ENCODE measurements at places on chromosomes 1 and 21. TPM values are rescaled to one million over a fixed set of nuclear protein-coding genes. Genes with fewer than 3 reads are reported as not detected.

Gene NR1I3
- total RNA-seq, result not detected

Gene TMEM269
- 0.13 TPM for total RNA-seq

Gene SLC6A9
- total RNA-seq, result 11.0 TPM

Gene CREB3L4
- 8.2 TPM for total RNA-seq

Gene PLA2G2D
- not detected for total RNA-seq

Gene CELA3B
- total RNA-seq, result not detected

Gene CIART
- total RNA-seq, result 7.3 TPM

Gene C1QC
- total RNA-seq, result not detected

Gene TFF3
- not detected for total RNA-seq

Gene NTMT2
- not detected for total RNA-seq

Gene ATPAF1
- 40.7 TPM for total RNA-seq

Gene AMY1B
- total RNA-seq, result not detected

Gene CYP4Z1
- total RNA-seq, result not detected

Gene GSTM1
- total RNA-seq, result not detected

Gene APCS
- not detected for total RNA-seq

Gene UFC1
- total RNA-seq, result 99.9 TPM

Gene RIPK4
- 0.21 TPM for total RNA-seq

Gene ADORA1
- total RNA-seq, result not detected

Gene PSEN2
- 7.2 TPM for total RNA-seq

Gene IL12RB2
- total RNA-seq, result 48.3 TPM

Gene NHLH1
- 0.46 TPM for total RNA-seq

Gene GPR3
- total RNA-seq, result 4.1 TPM

Gene DNAJC8
- 103 TPM for total RNA-seq

Gene PLA2G4A
- total RNA-seq, result 0.78 TPM

Gene OR2T29
- not detected for total RNA-seq

Gene OR2L8
- not detected for total RNA-seq

Gene ADGRB2
- 0.13 TPM for total RNA-seq

Gene LCE3E
- not detected for total RNA-seq

Gene PTAFR
- total RNA-seq, result 0.21 TPM

Gene SYT11
- 18.1 TPM for total RNA-seq

Gene PGLYRP3
- not detected for total RNA-seq

All from activated CD8-positive, alpha-beta memory T cell treated with anti-CD3 and anti-CD28 coated beads for 36 hours (primary cell).